ENCODE measurements at places on chromosomes 12 and 14. TPM values are rescaled to one million over a fixed set of nuclear protein-coding genes. Genes with fewer than 3 reads are reported as not detected.
A peak's percentile ranks its signal among the peaks of the same experiment; 100 is the strongest.

GRCh38 chr12:95107362-95107761, 33.9 kb upstream of the NR2C1 start:
- no peaks in the 10 kb centered on the region for H3K27me3 ChIP-seq
- no peak overlapping the region for H3K27ac ChIP-seq
- no peaks in the 10 kb centered on the region for H3K36me3 ChIP-seq
- H3K4me3 ChIP-seq, result no peak overlapping the region
- H3K4me1 ChIP-seq, result peaks cover 7% of the 10 kb centered on the region

GRCh38 chr14:59240356-59240755, 51.9 kb downstream of the DAAM1 start:
- H3K4me3 ChIP-seq, result no peak overlapping the region
- no peaks in the 10 kb centered on the region for H3K27me3 ChIP-seq
- DNase-seq, result no peak
- peaks cover 5% of the 10 kb centered on the region for H3K36me3 ChIP-seq

GRCh38 chr14:57865403-57866198, at the start of gene SLC35F4:
TSS of gene SLC35F4 (minus strand) at chr14:57866092.
- H3K4me1 ChIP-seq, result peaks cover 2% of the 10 kb centered on the region
- no peak within 1 kb of the TSS for H3K27ac ChIP-seq
- H3K4me3 ChIP-seq, result no peak within 1 kb of the TSS
- H3K27me3 ChIP-seq, result peaks cover 36% of the 10 kb centered on the region
- no peak for DNase-seq
- H3K36me3 ChIP-seq, result no peaks in the 10 kb centered on the region

GRCh38 chr12:56157201-56158028, 744 bp upstream of the MYL6 start:
- H3K4me1 ChIP-seq, result peaks cover 42% of the 10 kb centered on the region
- peak overlapping the region; percentile 95 for H3K4me3 ChIP-seq
- H3K27me3 ChIP-seq, result no peaks in the 10 kb centered on the region

DNA sequence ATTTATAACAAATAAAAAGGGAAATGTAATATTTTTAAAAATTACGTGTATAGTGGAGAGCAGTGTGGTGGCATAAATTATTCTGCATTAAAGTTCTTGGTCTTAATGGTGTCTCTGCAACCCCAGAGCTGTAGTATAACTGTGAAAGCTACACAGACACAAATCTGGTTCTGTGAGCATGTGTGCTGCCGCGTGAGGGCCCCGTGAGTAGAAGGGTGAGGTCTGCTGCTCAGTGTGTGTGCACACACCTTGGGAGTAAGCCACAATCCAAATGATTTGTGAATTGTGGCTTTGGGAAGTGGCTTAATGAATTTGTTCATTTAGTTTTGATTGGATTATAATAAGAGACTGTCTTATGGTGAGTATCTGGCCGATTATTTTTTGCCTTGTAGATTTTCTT, 16.8 kb downstream of the PELI2 start:
- no peak for DNase-seq
- H3K4me3 ChIP-seq, result no peak overlapping the region
- H3K27ac ChIP-seq, result no peak overlapping the region
- H3K4me1 ChIP-seq, result peaks cover 22% of the 10 kb centered on the region

- no peaks in the 10 kb centered on the region for H3K27me3 ChIP-seq
- H3K27ac ChIP-seq, result no peak overlapping the region
- no peak overlapping the region for H3K4me3 ChIP-seq
- H3K36me3 ChIP-seq, result no peaks in the 10 kb centered on the region
Observed at GRCh38 chr14:27528328-27528727, 930.5 kb upstream of the NOVA1 start.

DNA sequence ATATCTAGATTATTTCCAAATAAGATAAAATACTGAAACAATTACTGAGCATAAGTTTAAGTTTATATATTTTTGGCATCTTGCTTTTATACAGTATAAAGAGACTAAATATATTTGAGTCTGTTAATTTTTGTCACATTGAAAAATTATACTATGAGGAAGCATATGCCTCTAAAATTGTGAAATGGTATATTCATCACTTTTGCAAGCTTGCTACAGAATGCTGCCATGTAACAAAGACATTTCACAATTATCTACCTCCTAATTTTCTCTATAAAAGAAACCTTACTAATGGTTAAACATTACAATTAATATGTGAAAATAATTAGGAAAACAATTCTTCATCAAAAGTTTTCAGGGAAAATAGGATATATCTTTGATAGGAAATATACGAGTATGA, 22.7 kb upstream of the MUCL1 start:
- H3K36me3 ChIP-seq, result no peaks in the 10 kb centered on the region
- DNase-seq, result no peak
- no peak overlapping the region for H3K27ac ChIP-seq
- H3K27me3 ChIP-seq, result peaks cover 6% of the 10 kb centered on the region

Gene TEX52
- not detected for total RNA-seq

Gene POTEG
- total RNA-seq, result not detected

- peak within 1 kb of the TSS; percentile 100 for H3K27ac ChIP-seq
- H3K36me3 ChIP-seq, result peaks cover 51% of the 10 kb centered on the region
- H3K27me3 ChIP-seq, result peaks cover 11% of the 10 kb centered on the region
Observed at GRCh38 chr14:69766984-69767368, at the start of gene SRSF5. TSS of gene SRSF5 (plus strand) at chr14:69767142. CDS start at chr14:69768157, 1,015 bp downstream.

- H3K36me3 ChIP-seq, result peaks cover 83% of the 10 kb centered on the region
- peak overlapping the region; percentile 100 for H3K27ac ChIP-seq
- peak overlapping the region; percentile 100 for H3K4me3 ChIP-seq
- H3K4me1 ChIP-seq, result peaks cover 72% of the 10 kb centered on the region
- no peak for DNase-seq
Observed at GRCh38 chr12:47207829-47208248, 128.1 kb upstream of the AMIGO2 start.

DNA sequence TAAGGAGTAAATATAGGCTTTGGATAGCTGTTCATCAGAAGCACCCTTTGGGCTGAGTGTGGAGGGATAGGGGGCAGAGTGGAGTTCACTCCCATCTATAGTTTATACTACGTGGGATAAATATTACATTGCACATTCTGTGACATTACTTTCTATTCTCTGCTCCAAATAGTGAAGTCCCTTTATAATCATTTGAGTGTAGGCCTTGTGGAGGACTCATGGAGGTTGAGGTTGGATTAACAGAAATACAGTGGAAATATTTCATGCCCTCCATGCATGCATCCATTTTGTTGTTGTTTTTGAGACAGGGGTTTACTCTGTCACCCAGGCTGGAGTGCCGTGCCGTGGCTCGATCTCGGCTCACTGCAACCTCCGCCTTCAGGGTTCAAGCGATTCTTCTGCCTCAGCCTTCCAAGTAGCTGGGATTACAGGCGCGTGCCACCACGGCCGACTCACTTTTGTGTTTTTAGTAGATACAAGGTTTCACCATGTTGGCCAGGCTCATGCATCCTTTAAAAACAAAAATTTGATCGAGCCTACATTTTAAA, 1.4 kb downstream of the CHPT1 start:
- peak overlapping the region; percentile 83 for H3K4me3 ChIP-seq
- no peaks in the 10 kb centered on the region for H3K27me3 ChIP-seq
- peak; percentile 3 for DNase-seq

Gene GPRC5D
- total RNA-seq, result not detected

- no peak for DNase-seq
- H3K4me3 ChIP-seq, result no peak within 1 kb of the TSS
- no peaks in the 10 kb centered on the region for H3K36me3 ChIP-seq
- no peak within 1 kb of the TSS for H3K27ac ChIP-seq
- H3K27me3 ChIP-seq, result no peaks in the 10 kb centered on the region
Observed at GRCh38 chr12:14696265-14696741, at the start of gene GUCY2C. TSS of gene GUCY2C (minus strand) at chr12:14696599. CDS start at chr12:14696448, 151 bp downstream.

DNA sequence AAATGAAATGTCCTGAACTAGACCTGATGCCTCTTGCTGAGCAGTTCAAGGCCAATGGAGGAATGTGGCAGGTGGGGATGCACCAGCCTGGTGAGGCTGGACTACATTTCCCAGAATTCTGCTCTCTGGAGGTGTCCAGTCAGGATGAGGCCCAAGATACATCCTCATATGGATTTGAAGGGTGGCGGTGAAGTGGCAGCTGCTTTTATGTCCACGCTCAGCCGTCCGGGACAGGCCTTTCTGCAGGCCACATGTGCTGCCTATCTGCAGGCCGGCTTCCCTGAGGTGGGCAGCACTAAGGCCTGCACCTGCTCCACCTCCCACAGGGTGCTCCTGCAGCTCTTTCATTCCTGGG, 230.2 kb downstream of the BCL11B start:
- H3K4me3 ChIP-seq, result no peak overlapping the region
- no peak for DNase-seq
- no peaks in the 10 kb centered on the region for H3K27me3 ChIP-seq
- no peak overlapping the region for H3K27ac ChIP-seq
- H3K4me1 ChIP-seq, result peaks cover 3% of the 10 kb centered on the region
- no peaks in the 10 kb centered on the region for H3K36me3 ChIP-seq

DNA sequence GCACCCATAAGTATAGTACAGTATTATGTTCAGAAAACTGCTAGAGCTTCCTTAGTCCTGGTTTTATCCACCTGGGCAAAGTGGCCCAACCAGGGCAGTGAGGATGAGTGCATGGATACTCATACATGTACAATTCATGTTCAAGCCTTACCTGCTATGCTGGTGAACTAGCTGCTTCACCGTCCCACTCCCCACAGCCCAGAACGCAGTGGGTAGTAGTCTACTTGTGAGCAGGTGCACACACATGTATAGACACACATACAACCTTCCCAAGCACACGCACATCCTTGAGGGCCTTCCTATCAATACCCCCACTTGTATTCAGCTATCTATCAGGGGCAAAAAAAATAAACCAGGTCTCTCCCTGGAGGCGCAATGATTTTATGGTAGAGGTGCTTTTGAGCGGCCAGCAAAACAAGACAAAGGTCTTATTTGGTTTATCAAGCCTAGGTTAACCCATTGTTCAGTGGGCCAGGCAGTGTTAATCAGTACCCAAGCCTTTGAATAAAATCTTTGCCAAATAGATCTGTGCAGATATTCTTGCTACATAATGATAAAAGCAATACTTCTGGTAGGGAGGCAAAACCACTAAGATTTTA, 69.8 kb downstream of the ZFP36L1 start:
- peaks cover 7% of the 10 kb centered on the region for H3K36me3 ChIP-seq
- H3K4me1 ChIP-seq, result peaks cover 19% of the 10 kb centered on the region
- DNase-seq, result no peak
- no peak overlapping the region for H3K4me3 ChIP-seq
- no peaks in the 10 kb centered on the region for H3K27me3 ChIP-seq

- no peaks in the 10 kb centered on the region for H3K4me1 ChIP-seq
- no peak for DNase-seq
- peaks cover 21% of the 10 kb centered on the region for H3K36me3 ChIP-seq
- no peak overlapping the region for H3K4me3 ChIP-seq
Observed at GRCh38 chr14:88660056-88660455, 97.2 kb downstream of the ZC3H14 start.

DNA sequence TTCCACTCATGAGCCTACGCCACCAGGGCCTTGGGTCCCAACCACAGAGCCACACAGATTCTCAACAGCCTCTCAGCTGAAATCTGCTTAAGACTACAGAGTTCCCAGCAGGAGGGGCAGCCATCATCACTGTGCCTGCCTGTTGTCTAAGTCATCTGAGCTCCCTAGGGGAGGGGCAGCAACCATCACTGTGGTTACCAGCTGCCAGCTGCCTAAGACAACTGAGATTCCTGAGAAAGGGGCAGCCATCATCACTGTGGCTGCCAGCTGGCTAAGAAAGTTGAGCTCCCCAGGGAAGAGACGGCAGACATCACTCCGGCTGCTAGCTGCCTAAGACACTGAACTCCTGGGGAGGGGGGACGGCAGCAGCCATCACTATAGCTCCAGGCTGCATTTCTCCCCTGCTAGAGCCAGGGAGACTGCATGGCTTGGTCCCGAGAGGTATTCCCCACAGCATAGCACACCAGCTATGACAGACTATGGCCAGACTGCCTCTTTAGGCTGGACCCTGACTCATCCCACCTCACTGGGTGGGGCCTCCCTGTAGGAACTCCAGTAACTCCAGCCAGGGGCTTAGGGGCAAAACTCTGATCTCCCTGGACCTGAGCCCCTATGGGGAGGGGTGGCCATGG, 37.2 kb upstream of the C14orf132 start:
- no peaks in the 10 kb centered on the region for H3K4me1 ChIP-seq
- no peak for DNase-seq
- H3K27ac ChIP-seq, result no peak overlapping the region
- H3K27me3 ChIP-seq, result peaks cover 74% of the 10 kb centered on the region

- no peaks in the 10 kb centered on the region for H3K36me3 ChIP-seq
- H3K27me3 ChIP-seq, result peaks cover 5% of the 10 kb centered on the region
- H3K27ac ChIP-seq, result no peak overlapping the region
Observed at GRCh38 chr14:100788517-100788916, 37.4 kb upstream of the MEG3 start.

DNA sequence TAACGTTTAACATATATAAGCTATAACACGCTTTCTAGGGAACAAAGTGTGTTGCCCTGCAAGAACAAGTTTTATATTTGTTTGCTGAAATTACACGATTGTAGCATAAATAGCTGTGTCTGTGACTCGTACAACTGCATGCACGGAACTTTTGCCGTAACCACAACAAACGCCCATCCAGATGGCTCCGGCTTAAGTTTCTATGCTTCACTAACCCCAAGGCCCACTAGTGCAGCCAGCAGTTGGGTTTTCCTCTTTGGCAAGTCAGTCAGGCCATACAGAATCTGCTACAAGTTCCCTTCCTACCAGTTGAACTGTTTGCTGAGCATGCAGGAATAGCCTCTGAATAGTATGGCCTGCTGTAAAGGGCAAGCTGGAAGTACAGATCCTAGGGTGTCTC, 12.1 kb downstream of the CSRP2 start:
- H3K27ac ChIP-seq, result no peak overlapping the region
- DNase-seq, result no peak
- no peak overlapping the region for H3K4me3 ChIP-seq
- peaks cover 3% of the 10 kb centered on the region for H3K4me1 ChIP-seq
- peaks cover 1% of the 10 kb centered on the region for H3K36me3 ChIP-seq

DNA sequence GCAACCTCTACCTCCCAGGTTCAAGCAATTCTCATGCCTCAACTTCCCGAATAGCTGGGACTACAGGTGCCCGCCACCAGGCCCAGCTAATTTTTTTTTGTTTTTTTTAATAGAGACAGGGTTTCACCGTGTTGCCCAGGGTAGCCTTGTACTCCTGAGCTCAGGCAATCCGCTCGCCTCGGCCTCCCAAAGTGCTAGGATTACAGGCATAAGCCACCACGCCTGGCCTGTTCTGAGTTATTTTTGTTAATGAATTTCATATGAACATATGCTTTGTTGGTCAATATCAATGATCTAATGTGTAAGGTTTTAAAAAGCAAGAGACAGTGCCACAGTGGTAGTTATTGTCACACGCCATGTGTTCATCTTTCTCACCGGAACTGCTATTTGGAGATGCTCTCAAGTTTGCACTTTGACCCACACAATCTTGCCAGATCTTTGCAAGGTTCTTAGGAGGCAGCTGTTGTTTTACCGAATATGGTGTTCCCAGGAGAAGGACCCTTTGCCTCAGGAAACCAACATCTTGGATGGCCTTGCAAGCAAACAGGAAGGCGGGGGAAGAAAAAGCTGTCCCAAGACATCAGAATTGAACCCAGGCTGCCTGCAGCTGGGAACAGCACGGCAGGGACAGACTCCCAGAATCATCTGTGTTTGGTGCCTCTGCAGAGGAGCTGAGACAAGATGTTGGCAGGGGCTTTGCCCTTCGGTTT, 30.0 kb downstream of the GALNT16 start:
- H3K36me3 ChIP-seq, result no peaks in the 10 kb centered on the region
- no peak overlapping the region for H3K27ac ChIP-seq
- no peak overlapping the region for H3K4me3 ChIP-seq
- no peaks in the 10 kb centered on the region for H3K4me1 ChIP-seq

GRCh38 chr14:79904497-79904896, 306.8 kb downstream of the DIO2 start:
- H3K4me3 ChIP-seq, result no peak overlapping the region
- no peak overlapping the region for H3K27ac ChIP-seq
- H3K36me3 ChIP-seq, result no peaks in the 10 kb centered on the region
- DNase-seq, result no peak
- H3K27me3 ChIP-seq, result no peaks in the 10 kb centered on the region
- no peaks in the 10 kb centered on the region for H3K4me1 ChIP-seq

Gene RNASE3
- total RNA-seq, result not detected

Gene SRGAP1
- 0.02 TPM for total RNA-seq

Gene LRP1-AS
- not detected for total RNA-seq

Measured in activated naive CD8-positive, alpha-beta T cell treated with anti-CD3 and anti-CD28 coated beads for 36 hours (primary cell).